ENCODE measurements at places on chromosomes 11 and 22.

- DNase-seq = no peak
These were observed 16.7 kb downstream of the C11orf54 start for GRCh38 chr11:93757924-93758865.

GRCh38 chr11:75384438-75385080 lies 14.8 kb upstream of the RPS3 start:
- DNase-seq = peak; percentile 78

DNA sequence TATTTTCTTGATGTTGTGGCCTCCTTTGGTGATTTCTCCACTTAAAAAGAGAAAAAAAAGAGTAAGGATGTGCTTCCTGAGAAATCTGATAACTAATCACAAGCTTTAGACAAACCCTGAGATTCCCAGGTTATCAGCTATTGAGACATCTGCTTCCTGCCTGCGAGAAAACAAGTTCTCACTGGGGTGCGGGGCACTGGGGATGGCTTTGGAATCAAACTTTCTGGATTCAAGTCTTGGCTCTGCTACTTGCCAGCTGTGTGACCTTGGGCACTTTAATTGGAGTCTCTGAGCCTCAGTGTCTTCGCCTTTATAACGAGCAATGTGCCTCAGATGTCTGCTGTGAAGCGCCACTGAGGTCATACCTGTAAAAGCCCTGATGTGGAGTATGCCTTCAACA lies 152.5 kb upstream of the NAV2 start:
- DNase-seq = no peak

DNA sequence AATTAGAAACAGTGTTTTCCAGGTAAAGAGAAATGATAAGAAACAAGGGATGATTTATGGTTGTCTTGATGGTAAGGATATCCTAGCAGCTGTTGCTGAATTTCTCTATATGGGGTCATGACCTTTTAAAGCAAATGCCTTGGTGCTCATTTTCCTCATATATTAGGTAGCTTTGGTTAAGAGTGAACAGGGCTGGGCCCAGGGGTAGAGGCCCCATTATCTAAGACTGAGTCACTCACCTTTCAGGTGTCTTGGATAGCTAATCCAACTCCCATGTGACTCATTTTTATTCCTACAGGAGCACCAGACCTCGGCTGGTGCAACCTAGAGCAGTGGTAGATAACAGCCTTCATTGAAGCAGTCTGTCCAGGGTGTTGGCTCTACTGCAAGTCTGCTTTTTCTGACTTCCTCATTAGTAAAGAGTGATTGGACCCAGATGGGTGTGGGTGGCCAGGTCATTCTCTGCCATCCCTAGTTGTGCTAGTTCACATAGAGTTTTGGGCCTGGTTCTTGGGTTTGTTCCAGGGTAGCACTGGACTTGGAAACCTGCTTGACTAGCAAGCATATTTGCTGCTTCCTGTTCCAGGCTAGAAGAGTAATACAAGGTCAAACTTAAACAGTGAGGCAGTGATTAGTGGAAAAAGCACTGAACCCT lies 37.4 kb downstream of the CTNND1 start:
- DNase-seq = no peak

DNA sequence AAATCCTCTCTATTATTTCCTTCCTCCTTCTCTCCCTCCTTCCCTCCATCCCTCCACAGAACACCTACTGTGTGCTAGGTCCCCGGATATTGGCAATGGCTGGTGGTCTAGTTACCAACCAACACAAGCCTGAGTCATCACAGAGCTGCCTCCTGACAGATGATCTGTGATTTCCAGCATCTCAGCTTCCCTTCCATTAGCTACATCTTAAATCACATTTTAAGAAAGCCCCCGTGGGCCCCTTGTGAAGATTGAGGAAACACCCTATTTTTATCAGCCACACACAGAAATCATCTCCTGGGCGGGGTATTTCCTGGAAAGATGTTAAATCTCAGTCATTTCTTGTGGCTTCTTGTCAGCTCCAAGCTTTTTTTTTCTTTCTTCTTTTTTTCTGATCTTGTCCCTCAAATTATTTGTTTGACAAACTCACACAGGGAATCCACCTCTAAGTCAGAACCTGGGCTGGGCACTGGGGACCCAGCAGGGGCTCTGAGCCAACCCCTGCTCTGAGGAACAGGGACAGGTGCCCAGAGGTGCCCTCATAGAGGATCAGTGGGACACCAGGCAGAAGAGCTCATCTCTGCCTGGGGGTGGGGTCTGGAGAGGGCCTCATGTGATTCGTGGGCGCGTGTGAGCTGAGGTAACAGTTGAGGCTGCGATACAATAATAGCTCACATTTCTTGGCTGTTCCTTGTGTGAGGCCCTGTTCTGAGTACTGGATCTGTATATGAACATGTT lies 42.4 kb downstream of the CACNA1I start:
- peak; percentile 85 for DNase-seq

DNA sequence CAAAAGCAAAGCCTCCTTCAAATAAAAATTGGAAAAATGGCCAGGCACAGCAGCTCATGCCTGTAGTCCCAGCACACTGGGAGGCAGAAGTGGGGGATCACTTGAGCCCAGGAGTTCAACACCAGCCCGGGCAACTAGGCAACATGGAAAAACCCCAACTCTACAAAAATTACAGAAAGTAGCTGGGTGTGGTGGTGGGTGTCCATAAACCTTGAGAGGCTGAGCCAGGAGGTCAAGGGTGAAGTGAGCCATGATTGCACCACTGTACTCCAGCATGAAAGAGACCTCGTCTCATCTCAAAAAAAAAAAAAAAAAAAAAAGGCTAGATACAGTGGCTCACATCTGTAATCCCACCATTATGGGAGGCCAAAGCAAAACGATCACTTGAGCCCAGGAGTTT lies 22.3 kb downstream of the DDX6 start:
- no peak for DNase-seq

- no peak for DNase-seq
These were observed 123.0 kb downstream of the WT1 start for GRCh38 chr11:32312206-32312817.

- DNase-seq = no peak
These were observed 44.5 kb downstream of the TCP11L1 start for GRCh38 chr11:33083918-33084317.

GRCh38 chr11:16833026-16833425 lies 94.6 kb downstream of the C11orf58 start:
- no peak for DNase-seq

Data from activated naive CD4-positive, alpha-beta T cell treated with anti-CD3 and anti-CD28 coated beads for 36 hours (primary cell).